Stimulated activated CD4-positive, alpha-beta T cell treated with anti-CD3 and anti-CD28 coated beads, Interleukin-1b, Interleukin-23, amount 100 ng/mL, for 1 hour (primary cell): ENCODE measurements at places on chromosomes 5 and 9.

GRCh38 chr9:124352616-124353015, 62.6 kb downstream of the PSMB7 start:
- DNase-seq = no peak

- DNase-seq = no peak
Measured at GRCh38 chr5:144230806-144231205, 60.1 kb downstream of the KCTD16 start.

- no peak for DNase-seq
Measured at GRCh38 chr5:169029037-169029436, 271.9 kb downstream of the SLIT3 start.

GRCh38 chr5:65749956-65750355, 28.0 kb downstream of the NLN start:
- no peak for DNase-seq

- no peak for DNase-seq
Measured at GRCh38 chr9:123059472-123060220, 26.2 kb downstream of the GPR21 start.

- no peak for DNase-seq
Measured at GRCh38 chr5:54492178-54492577, 25.4 kb upstream of the SNX18 start.

DNA sequence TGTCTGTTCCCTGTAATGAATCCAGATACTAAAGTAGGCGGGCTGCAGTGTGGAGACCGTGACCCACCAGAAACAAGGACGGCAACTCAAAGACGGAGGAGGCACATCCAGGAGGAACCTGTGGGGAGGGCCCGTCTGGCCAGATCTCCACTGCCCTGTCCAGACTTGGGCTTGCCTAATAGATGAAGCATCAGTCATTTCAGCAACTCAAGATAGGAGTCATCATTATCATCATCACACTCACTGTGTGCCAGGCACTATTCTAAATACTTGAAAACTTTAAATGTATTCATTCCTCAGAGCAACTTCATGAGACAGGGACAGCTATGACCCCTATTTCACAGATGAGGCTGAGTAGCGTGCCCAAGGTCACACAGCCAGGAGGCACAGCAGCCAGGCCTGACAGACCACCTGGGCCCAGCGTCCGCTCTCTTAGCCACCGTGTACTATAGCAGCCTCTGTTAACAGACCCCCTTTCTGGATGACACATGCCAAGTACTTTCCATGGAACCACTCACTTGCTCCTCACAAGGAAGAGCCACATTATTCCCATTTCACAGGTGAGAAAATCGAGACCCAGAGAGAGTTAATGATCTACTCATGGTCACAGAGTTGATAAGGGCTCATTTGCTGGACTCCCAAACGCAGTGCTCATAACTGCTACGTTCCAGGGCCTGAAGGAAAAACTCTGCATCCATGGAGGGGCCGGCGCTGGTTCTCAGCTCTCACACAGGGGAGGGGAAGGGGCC, 4.9 kb upstream of the IL4 start:
- DNase-seq = no peak

DNA sequence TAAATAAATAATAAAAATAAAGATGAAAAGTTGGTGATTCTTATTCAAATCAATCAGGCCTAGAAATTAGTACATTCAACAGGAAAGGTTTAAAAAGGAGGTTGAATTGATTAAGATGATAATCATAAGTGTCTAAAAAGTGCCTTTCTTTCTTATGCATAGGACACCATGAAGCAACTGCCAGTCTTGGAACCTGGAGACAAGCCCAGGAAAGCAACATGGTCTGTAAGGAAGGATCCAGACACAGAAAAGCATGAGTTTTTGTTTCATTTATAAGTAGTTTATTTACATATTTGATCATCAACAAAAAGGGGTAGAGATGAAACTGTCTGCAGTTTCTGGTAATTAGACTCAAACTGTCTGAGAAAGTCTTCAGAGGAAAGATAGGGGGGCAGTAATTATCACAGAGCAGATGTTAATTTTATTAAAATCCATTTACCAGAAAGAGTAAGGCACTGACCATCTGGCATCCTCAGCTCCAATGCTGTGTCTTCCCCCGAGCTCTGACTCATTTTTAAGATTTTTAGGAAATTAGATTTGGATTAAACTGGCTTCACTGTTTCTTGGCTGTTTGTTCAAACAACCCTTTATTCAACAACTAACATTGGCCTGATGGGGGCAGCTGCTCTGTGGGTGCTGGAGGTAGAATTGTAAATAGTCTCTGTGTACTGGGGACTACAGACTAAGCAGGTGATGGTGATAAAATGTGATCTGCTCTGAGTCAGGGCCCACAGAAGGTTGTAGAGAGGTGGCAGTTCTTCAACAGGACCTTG, 2.7 kb downstream of the RABEPK start:
- DNase-seq = no peak

- DNase-seq = no peak
Measured at GRCh38 chr5:150141544-150142184, 14.0 kb downstream of the PDGFRB start.

GRCh38 chr9:99121604-99122003, 16.7 kb downstream of the TGFBR1 start:
- no peak for DNase-seq

DNA sequence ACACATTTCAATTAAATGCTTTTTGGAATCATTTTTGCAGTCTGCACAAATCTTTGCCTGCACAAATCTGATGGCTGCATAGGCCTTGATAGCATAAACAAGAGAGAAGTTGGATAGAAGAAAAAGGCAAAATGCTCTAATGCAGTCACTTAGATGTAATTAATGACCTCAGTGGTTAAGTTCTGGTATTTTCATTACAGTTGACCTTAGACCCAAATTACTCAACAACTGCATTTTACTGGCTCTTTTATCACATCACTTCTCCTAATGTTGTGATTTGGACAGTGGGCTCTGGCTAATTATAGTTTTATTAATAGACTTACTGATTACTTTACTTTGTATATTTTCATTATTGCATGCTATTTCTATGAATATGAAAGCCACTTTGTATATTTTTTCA, 34.3 kb downstream of the NTRK2 start:
- DNase-seq = no peak

DNA sequence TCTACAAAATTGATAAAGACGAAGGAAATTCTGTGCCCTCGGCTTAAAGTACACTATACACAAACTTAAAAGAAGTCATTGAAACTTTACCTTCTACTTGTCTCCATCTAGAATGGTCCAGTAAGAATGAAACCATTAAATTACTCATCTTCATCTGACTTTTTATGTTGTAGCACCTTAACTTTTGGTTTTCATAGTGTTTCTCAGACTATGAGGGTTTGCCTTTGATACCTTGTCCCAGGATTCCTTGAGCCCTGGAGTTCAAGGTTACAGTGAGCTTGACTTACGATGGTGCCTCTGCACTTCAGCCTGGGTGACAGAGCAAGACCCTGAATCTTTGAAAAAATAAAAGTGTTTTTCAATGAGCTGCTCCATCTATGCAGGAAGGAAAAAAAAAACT, 132.2 kb downstream of the CDC42SE2 start:
- DNase-seq = no peak

- no peak for DNase-seq
Measured at GRCh38 chr9:94245651-94246050, 13.4 kb upstream of the ZNF169 start.

DNA sequence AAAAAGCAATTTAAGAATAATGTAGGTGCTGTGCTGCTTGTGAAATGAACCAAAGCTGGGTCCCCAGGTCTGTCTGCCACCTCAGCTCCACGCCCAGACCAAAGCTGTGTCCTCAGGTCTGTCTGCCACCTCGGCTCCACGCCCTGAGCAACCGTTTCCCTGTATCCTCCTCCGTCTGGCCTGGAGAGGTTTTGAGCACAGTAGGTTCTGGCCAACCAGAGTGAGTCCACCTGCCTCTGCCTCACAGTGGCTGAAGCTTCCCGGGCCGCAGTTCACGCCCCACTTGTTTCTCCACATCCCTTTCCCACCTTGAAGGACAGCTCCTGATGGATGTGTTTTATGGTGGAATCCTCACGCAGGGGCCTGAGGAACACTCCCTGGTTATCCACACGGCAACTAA, 120.5 kb downstream of the ADAMTS2 start:
- DNase-seq = no peak

DNA sequence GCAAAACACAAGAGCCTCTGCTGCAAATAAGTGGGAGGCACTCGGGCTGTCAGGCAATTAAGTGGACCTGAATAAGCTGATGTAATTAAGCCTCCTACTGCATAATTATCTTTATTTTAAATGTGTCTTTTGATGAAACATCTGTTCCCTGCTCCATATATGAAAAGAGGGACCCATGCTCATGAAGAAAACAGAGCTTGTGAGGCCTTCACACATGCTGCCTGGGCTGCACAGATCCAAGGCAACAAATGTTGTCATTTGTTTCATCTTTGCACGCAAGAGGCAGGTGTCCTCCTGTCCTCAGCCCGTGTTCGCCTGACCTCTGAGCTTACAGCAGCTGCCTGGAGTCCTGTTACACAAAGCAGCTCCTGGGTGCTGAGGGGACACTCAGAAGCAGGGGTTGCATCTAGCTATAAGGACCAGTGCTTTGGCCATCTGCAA, 381.1 kb downstream of the ZNF608 start:
- no peak for DNase-seq

- DNase-seq = no peak
Measured at GRCh38 chr5:38789777-38790176, 56.0 kb upstream of the OSMR start.

DNA sequence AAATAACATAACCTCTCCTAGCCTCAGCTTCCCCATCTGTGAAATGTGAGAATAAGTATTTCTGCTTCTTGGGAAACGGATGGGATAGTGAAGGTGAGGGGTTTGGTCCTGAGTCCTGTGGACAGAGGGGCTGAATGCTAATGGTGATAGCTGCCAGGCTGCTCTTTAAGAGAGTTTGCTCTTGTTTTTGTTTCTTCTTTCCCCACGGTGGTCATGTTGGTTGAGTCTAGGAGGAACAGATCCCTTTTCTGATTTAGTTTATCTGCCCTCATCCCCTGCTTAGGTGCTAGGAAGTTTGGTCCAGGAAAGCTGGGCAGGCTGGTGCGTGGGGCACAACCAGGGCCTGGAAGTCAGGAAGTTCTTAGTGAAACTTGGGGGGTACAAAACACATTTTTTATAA, 7.7 kb upstream of the PITX1 start:
- DNase-seq = no peak

GRCh38 chr5:172380987-172381643, 73.2 kb downstream of the SH3PXD2B start:
- no peak for DNase-seq

DNA sequence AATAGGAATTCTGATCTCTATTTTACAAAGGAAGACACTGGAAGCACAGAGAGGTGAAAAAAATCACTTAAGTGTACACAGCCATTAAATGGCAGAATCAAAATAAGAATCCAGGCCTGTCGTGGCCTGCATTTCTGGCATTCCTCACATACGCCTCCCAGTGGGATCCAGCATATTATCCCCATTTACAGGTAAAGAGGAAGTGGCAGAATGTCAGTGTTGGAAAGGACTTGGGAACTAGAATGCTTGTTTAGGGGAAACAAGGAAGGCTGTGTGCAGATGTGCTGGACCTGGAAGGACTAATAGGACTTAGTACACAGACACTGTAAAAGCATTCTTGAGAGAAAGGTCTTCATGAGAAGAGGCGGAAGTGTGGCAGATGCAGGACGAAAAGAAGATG, 241.8 kb downstream of the TRIM32 start:
- no peak for DNase-seq

DNA sequence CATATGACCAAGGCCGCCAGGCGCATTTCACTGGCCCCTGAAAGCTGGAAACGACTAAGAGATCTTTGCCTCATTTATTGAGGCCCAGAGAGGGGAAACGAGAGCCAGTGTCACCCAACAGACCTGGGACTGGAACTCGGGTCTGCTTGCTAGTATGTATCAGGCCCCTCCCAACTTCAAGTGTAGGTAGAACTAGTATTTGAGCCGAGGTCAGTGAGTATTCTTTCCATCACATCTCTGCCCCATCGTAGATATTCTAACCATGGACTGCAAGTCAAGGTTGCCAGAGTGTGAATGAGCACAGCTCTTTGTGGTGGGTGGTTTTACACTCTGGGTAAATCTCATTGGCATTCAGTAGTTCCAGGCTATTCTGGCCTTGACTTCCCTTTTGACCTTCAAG, 42.2 kb downstream of the GPR107 start:
- no peak for DNase-seq

- DNase-seq = no peak
Measured at GRCh38 chr5:137580030-137580429, 80.9 kb upstream of the SPOCK1 start.

DNA sequence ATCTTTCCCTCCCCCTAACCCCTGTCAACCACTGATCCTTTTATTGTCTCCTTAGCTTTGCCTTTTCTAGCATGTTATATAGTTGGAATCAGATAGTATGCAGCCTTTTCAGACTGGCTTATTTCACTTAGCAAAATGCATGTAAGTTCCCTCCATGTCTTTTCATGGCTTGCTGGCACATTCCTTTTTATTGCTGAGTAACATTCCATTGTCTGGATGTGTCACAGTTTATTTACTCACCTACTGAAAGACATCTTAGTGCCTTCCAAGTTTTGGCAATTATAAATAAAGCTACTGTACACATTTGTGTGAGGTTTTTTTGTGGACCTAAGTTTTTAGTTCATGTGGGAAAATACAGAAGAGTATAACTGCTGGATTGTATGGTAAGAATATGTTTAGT, 230.1 kb downstream of the PBX3 start:
- DNase-seq = no peak

- no peak for DNase-seq
Measured at GRCh38 chr5:6202149-6202967, 176.0 kb downstream of the MED10 start.

DNA sequence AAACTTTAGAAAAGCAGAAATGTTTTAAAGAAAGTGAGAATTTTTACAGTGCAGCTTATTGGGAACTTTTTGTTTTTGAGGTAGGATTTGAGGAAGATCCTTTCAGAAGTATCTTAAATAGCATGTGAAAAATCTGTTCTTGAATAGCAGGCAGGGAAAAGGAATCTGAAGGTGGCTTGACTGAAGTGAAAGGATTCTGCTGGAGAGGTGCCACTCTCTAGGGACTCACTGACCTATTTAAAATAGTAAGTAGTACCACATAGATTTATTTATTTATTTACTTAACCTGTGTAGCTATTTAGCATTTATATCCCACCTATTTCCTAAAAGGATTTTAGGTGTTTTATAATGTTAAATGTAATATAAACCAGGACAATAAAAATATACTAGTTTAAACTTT, 69.1 kb downstream of the NIPBL start:
- no peak for DNase-seq

GRCh38 chr5:179819296-179820126, 1.2 kb upstream of the SQSTM1 start:
- DNase-seq = no peak

DNA sequence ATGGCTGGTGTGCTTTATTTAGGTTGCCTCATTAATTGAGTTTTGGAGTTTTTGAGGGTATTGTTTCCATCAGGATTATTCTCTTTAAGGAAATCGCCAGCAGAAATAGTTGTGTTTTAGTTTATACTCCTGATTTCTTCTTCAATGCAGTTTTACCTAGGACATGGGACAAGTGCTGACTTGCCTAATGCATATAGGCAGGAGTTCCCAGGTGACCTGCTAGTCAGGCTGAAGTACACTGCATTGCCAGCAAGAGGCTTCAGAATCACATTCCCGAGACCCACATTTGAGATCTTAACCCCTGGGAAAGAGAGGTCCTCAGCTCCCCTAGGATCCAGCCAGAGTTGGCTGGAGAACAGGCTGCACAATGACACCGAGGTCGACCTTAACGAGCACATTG, 1.5 kb upstream of the OR1N2 start:
- no peak for DNase-seq

GRCh38 chr5:31516802-31517201, 15.1 kb downstream of the DROSHA start:
- DNase-seq = no peak
